Pulmonary artery endothelial cell (primary cell): ENCODE measurements at places on chromosomes 5 and 9. TPM values are rescaled to one million over a fixed set of nuclear protein-coding genes. Genes with fewer than 3 reads are reported as not detected.

Gene SV2C
- not detected in 2 replicates for total RNA-seq

Gene MEIKIN
- 0.07 TPM in 1 of 2 replicates, not detected in the other for total RNA-seq

Gene FOXI1
- total RNA-seq = not detected in 2 replicates

Gene NTRK2
- total RNA-seq = under 0.01 and 0.04 TPM in 2 replicates

Gene TUBB4B
- 279 and 476 TPM in 2 replicates for total RNA-seq

Gene DOCK2
- 0.20 and 0.46 TPM in 2 replicates for total RNA-seq

Gene SLC12A7
- 21.6 and 23.1 TPM in 2 replicates for total RNA-seq

Gene SLC6A3
- not detected in 2 replicates for total RNA-seq

Gene LHFPL2
- total RNA-seq = 40.0 and 56.3 TPM in 2 replicates

DNA sequence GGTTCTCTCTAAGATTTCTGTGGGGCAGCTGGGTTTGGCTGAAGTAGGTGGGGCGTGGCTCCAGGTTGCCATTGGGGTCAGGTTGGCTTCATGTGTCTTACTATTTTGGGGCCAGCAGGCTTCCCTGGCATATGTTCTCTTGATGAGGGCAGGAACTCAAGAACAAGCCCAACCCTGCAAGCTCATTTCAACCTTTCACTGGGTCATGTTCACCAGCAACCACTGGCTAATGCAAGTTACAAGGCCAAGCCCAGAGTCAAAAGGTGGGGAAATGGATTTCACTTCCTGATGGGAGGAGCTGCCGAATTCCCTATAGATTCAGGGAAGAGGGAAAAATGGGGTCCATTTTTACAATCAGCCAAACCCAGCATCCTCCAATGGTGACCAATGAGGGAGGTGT, 34.0 kb upstream of the HAND1 start:
- no peak for DNase-seq

DNA sequence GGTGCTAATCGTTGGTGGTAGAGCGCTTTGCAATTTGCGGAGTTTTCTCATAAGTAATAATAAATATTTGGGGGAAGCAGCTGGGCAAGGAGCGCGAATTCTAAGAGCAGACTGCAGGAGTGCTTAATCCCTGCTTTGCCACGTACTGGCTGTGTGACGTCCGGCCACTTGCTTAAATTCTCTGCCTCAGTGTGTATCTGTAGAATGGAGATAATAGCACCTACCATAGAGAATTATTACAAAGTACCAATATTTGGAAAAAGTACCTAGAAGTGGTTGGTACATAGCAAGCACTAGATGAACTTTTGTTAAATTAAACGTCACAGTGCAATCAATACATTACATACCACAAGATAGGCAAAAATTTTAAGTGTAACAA, 598 bp upstream of the TMED7 start:
- no peak for DNase-seq

GRCh38 chr5:165231821-165232508, 1726.5 kb downstream of the MAT2B start:
- DNase-seq = no peak

- no peak for DNase-seq
Observed at GRCh38 chr5:123131551-123132204, 42.6 kb downstream of the PRDM6 start.

DNA sequence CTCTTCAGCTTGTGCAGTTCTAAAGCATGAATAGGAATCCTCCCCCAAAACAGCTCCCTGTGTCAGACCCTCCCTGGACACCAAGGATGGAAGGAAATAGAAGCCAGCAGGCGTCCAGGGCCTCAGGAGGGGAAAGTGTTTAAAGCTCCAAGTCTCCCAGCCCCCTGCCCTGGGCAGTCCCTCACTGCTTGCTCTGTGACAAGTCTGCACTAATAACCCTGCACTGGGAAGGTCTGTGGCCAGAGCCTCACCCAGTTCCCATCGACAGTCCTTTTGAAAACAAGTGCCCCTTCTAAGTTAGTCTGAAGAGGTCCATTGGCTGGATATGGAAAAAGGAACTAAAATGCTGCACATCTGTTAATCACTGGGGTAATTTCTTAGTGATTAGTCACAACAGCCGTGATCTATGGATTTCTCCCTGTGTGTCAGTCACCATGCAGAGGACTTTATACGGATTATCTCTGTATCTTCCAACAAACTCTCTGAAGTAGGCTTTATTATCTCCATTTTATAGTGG, 195.3 kb downstream of the FBXL7 start:
- no peak for DNase-seq

GRCh38 chr5:145811834-145812625, 23.1 kb downstream of the PRELID2 start:
- no peak for DNase-seq

GRCh38 chr5:95808013-95808685, 14.4 kb downstream of the GLRX start:
- no peak for DNase-seq

- no peak for DNase-seq
Observed at GRCh38 chr9:129916707-129917106, 81.4 kb downstream of the USP20 start.

DNA sequence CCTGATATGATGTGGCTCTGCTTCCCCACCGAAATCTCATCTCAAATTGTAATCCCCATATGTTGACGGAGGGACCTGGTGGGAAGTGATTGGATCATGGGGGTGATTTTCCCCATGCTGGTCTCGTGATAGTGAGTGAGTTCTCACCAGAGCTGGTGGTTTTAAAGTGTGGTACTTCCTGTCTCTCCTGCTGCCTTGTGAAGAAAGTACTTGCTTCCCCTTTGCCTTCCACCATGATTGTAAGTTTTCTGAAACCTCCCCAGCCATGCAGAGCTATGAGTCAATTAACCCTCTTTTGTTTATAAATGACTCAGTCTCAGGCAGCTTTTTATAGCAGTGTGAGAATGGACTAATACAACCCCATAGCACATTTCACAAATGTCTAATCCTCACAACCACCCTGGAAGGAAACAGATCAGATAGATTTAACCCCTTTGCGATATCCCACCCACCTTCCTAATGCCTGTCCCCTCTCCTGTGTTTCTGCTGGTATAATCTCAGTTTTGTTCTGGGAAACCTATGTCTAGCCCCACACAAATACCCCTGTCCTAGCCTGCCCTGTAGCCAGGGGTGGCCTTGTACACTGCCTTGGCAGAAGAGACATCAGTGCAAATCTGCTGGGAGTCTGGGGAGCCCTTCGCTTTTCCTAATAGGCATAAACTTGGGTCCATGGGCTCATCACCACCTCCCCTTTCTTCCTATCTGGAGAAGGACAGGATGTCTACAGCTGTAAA, 157.0 kb upstream of the RAI14 start:
- no peak for DNase-seq

DNA sequence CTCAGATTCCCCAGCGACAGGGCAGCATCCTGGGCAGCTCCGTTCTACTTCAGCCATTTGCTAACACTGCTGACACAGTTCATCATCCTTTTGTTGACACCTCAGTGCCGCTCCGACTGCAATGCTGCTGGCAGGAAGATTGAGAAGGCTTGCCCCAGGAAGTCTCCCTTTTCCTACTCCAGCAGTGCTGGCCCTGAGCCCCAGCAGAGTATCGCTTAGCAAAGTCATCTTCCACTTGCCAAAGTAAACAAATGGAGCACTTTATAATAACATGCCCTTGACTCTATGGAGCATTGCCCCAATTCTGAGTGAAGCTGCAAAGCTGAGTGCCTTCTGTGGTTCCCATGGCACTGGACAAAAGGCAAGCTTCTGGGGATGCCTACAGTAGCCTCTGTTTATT, 32.2 kb downstream of the PRLR start:
- peak; percentile 17 for DNase-seq

GRCh38 chr5:67983251-67984110, 232.1 kb upstream of the PIK3R1 start:
- no peak for DNase-seq

- no peak for DNase-seq
Observed at GRCh38 chr9:129746092-129746777, 6.6 kb downstream of the PTGES start.

DNA sequence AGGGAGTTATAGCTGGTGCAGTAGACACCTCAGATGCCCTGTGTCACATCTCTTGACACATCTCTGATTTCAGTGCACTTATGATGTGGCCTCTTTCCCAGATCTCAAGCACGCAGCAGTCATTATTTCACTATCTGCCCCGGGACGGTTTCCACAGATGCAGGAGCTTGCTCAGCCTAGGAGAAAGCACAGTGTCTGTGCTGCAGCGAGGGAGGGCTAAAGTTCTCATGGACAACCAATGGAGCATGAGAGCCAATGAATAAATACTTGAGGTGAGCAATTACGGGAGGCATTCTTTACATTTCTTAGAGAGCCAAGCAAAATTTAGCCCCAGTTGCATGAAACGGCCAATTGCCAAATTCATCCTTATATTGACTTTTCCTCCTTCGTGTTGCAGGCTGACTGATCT, 7.4 kb upstream of the MOB3B start:
- no peak for DNase-seq

DNA sequence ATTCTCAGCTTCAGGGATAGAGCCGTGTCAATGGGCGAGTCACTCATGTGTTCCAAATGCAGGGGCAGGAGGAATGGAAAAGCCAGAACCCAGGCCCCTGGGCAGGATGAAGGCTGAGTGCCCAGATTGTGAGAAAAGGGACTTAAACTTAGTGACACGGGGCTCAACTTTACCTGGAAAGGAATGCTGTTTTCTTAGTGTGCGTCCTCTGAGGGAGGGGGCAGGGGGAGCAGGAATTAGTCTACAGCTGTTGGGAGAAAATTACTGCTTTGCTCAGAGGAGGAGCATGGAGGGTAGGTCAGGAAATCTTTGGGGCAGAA, 14.6 kb downstream of the HK3 start:
- DNase-seq = no peak

GRCh38 chr5:90967443-90967842, 408.8 kb downstream of the ADGRV1 start:
- DNase-seq = peak; percentile 52

DNA sequence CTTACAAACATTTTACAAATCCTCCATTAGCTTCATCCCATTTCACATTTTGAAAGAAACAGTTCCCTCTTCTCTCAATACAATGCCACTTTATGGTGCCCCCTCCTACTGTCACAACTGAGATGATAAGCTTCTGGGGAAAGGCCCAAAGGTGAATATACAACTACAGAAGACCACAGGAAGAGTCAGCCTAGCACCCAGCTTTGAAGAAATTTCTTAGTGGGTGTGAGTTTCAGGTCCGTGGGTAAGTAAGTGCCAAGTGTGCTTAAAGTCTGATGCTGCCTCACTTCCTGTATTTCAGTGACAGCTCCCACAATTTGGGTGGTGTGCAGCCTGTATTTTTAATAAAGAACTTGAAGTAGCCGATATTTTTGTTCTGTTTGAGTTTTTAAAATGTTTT, 68.1 kb downstream of the ARHGEF28 start:
- DNase-seq = no peak

GRCh38 chr5:73973135-73973534, 347.1 kb downstream of the ARHGEF28 start:
- no peak for DNase-seq

DNA sequence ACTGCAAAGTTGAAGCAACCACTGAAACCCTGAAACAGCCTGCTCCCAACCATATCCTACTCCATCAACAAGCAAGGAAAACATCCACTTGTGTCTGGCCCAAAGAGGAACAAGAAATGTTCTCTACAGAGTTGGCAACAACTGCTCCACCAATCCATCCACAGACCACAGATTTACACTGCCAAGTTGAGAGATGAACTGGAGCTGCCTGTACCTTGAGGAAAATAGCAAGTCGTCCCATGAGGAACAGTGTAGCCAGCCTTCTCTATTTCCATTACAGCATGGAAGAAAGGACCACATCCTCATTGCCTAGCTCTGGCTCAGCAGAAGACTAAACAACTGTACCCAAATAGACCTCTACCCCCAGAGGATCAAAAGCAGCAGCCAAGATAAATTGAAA, 60.4 kb downstream of the DEPDC1B start:
- no peak for DNase-seq

DNA sequence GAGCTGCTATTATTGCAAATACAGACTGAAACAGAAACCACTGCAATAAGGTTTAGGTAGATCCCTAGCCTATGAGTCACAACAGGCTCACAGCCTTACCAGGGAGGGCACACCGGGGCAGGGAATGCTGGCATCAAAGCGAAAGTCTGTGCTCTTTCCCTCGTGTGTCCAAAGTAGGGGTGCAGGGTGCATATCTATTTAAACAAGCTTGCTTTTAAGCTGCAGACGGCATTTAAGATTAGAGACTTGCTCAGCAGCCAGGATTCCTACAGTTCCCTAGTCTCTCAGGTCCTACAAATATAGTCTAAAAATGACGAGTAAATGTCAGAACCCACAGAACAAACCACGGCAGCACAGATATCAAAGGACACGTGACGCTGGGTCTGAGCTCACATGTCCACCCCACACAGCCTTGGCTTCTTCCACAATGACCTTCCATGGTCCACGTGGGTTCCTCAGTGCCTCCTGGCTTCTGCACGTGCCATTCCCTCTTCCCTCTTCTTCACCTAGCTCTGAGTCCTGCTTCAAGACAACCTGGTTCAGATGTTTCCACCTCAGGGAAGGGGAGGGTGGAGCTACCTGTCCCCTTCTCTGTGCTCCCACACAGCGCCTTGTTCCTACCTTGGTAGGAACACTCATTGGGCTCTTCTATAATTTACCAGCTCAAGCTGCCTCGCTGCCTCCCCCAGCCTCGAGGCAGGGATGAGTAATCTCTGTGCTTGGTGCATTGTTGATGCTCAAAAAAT, 193.2 kb downstream of the MAPKAP1 start:
- DNase-seq = peak; percentile 32

- DNase-seq = no peak
Observed at GRCh38 chr9:131764568-131764967, 24.7 kb upstream of the RAPGEF1 start.

DNA sequence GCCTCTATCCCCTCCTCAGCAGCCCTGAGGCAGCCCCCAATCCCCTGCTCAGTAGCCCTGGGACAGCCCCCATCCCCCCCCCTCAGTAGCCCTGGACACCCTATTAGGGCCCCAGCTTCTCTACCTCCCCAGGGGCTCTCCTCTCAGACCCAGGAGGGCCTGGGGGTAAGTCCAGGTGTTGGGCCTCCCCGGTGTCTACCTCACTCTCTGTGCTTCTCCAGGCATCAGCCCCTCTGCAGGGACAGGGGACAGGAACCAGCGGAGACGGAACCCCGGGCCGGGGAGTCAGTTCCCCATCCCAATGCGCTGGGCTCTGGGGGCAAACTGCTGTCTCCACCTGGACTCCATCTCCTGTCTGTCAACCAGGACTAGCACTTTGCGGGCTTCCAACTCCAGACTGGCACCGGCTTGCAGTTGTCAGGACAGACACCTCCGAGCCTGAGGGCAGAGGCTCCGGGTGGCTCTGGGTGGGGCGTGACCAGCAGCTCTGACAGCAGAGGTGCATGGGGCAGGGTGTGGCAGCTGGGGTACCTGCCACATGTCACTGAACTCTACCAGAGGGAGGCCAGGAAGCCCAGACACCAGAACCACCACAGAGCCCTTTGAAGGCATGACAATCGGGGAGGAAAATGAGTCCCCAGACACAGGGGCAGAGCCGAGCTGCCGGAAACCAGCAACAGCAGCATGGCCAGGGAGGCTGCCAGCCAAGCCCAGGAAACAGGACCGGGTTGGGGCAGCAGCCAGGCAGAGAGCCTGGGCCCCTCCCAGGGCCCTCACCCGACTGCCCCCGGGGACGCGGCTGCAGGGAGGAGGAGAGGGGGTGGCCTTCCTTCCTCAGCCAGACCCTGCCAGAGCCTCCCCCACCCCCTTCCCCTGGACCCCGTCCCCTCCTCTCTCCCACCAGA, 17.7 kb upstream of the UBAC1 start:
- DNase-seq = no peak

GRCh38 chr5:38845526-38846378, at the start of gene OSMR:
TSS of gene OSMR (plus strand) at chr5:38846012. CDS start at chr5:38869045, 23,033 bp downstream.
- peak; percentile 91 for DNase-seq
